ENCODE measurements at places on chromosomes 7 and 10.

DNA sequence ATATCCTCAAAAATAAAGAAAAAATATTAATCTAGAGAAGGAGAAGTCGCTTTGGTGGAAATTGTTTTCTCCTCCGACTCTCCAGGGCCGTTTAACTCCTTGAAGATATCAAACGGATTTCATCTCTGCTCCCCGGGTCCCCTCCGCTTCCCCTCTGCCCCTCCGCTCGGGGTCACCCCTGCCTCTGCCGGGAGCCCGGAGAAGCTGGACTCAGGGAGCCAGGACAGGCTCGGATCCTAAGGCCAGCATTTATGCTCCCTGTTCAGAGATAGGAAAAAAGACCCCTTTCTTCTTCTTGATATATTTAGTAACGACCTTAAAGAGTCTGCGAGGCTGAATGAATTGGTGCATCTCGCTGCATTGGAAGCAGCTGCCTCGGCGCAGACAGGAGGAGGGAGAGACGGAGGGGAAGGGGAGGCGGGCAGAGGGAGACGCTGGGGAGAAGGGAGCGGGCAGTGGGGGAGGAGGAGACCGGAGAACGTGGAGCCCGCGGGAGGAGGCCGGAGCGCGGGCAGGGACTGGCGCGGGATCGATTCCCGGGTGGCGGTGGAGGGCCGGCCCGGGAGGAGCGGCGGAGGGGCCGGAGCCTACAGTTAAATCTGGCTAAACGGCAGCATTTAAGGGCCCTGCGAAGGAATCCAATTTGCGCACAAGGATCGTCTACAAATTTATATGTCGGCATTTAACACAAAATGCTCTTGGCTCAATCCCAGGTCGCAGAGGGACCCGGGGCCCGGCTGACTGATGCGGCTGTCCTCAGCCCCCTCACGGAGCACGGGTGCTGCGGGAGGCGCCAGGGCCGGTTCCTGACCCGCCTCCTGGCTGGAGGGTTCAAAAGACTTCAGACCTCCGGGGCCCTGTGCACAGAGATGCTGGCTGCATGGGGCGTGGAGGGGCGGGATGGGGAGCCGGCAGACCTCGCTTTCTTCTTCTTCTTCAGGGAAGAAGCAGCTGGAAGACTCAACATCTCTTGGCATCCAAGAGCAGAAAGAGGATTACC is 55.6 kb downstream of the CRTAC1 start:
- H3K4me1 ChIP-seq = no peaks in the 10 kb centered on the region
- H3K36me3 ChIP-seq = no peaks in the 10 kb centered on the region
- H3K27ac ChIP-seq = no peak overlapping the region
- H3K27me3 ChIP-seq = no peaks in the 10 kb centered on the region
- DNase-seq = no peak

DNA sequence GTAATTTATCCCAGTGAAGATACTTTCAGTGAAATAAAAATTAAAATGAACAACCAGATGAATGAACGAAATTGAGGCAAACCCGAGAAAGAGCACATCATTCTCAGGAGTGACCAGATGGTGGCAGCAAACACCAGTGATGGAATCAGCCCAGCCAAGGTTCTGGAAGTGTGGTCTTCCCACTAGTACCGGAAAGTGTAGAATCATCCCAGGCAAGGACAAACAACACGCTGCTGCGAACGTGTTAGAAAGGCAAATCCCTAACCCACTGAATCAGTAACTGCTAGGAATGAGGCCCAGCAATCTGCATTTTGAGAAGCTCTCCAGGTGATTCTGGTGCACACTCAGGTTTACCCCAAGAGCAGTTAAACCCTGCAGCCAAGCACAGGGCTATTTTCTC is 15.5 kb upstream of the SLC18A3 start:
- no peak for DNase-seq
- no peaks in the 10 kb centered on the region for H3K4me1 ChIP-seq
- no peaks in the 10 kb centered on the region for H3K36me3 ChIP-seq
- H3K27me3 ChIP-seq = no peaks in the 10 kb centered on the region
- H3K27ac ChIP-seq = no peak overlapping the region
- no peak overlapping the region for H3K4me3 ChIP-seq

DNA sequence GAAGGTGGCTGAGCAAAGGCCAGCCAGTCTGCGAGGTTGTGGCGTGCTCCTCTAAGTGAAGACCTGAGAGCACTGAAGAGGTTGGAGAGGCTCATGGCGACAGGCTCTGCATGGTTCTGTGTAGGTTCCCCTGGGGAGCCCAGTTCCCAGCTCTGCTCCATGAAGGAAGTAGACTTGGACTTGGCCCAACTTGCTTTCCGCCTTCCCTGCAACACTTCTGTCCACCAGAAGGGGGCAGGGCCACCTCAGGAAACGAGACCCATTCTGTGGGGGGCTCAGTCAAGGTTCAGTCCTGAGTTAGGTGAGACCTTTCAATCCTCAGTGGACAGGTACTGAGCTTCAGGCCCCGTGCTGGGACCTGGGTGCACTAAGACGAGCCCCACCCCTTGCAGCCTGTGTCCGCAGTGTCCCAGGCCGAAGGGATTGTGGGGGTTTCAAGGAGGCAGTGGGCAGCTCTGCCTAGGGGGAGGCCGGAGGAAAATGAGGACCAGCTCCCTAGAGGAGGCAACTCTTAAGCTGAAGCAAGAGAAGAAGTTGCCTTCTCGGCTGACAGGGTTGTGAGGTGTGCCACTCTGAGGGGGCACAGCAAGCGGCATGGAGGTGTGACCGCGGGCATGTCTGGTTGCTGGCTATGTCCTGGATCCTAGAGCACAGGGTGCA is 15.0 kb upstream of the PCBD1 start:
- H3K4me1 ChIP-seq = no peaks in the 10 kb centered on the region
- no peak overlapping the region for H3K4me3 ChIP-seq
- no peak overlapping the region for H3K27ac ChIP-seq
- no peaks in the 10 kb centered on the region for H3K36me3 ChIP-seq

- no peak overlapping the region for H3K27ac ChIP-seq
- no peaks in the 10 kb centered on the region for H3K36me3 ChIP-seq
- DNase-seq = no peak
Observed at GRCh38 chr7:28362182-28362581, 50.1 kb upstream of the CREB5 start.

DNA sequence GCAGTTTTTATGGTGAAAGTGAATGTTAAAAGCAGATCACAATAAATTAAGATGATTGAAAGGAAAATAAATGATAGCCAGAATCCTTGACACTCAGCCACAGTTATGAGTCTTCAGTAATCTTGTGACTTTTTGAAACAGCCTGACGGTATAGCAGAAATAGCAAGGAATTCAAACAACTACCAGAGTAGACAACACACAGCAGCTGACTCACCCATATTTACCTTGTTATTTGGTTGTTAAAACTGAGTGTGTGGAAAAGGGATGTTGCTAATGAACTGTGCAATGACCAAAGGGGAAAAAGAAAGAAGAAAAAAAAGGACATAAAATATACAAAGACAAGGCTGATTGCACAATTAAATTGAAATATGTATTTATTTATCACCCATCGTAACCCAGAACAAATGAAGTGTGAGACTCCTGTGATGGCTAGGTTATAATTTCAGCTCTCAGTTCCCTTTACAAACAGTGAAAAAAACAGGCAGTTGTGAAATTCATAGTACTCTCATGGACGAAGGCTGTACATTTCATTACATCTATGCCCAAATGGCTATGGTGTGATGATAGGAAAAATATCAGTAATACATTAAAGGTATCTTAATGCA is 1023.0 kb upstream of the SORCS1 start:
- no peaks in the 10 kb centered on the region for H3K27me3 ChIP-seq
- H3K4me3 ChIP-seq = no peak overlapping the region
- no peaks in the 10 kb centered on the region for H3K36me3 ChIP-seq
- DNase-seq = no peak
